Central memory CD4-positive, alpha-beta T cell (primary cell): ENCODE measurements at places on chromosomes 5 and 9.

DNA sequence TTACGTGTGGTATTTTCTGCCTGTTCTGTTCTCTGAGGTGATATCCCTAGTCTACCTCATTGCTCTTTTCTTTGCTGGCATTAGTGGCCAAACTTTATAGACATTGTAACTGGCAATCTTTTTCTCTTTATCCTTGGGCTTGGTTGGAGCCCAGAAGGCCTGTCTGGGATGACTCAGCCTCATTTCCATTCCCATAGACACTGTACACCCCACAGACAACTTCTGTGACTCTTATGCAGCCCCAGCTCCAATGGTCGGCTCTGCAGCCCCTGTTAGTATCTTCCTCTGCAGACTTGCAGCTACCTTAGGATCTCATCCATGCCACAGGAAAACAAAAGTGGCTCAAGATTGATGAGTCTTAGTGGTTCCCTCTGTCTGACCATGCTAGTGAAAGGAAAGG, 79.8 kb downstream of the CFAP95 start:
- DNase-seq = no peak

DNA sequence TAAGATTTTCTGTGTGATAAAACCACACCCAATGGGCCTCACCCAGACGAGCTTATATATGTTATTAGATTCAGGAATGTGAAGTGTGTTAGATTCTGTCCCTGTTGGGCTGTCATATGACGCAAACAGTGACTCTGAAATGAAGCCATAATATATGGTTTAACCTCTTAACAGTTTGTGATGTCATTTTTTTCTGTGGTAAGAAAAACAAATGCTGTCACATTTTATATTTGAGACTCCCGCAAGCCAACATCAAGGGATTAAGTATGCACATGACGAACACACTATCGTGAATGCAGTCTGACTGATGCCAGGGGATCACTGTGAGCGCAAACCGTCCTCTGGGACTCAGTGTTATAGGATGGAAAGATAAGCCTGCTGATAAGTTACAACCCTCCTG, 321.7 kb downstream of the SH3GL2 start:
- no peak for DNase-seq

- DNase-seq = no peak
Observed at GRCh38 chr9:126106404-126106803, 220.2 kb upstream of the MVB12B start.

GRCh38 chr5:56175021-56175420, 58.1 kb downstream of the ANKRD55 start:
- no peak for DNase-seq

- DNase-seq = peak; percentile 12
Observed at GRCh38 chr9:4117835-4118610, 181.8 kb downstream of the GLIS3 start.

DNA sequence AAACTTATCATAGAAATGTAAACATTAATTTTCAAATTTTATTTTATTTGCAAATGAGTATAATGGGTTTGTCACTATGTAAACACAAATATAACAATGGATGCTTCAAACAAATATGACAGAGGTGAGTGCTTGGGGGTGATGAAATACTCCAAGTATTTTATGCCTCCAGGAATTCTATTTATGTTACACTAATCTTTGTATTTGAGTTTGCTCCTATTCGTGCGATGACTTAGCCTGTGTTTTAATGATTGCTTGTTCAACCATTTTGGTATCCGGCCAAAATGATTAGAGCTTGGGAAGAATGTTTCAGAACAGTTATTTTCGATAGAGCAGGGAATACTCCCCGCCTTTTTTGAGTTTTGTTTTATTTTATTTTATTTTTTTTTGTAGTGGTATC, 5.0 kb downstream of the DMRT2 start:
- no peak for DNase-seq

- no peak for DNase-seq
Observed at GRCh38 chr5:130974021-130974683, 190.9 kb downstream of the HINT1 start.

GRCh38 chr5:151255621-151256286, 2.8 kb downstream of the GM2A start:
- no peak for DNase-seq

DNA sequence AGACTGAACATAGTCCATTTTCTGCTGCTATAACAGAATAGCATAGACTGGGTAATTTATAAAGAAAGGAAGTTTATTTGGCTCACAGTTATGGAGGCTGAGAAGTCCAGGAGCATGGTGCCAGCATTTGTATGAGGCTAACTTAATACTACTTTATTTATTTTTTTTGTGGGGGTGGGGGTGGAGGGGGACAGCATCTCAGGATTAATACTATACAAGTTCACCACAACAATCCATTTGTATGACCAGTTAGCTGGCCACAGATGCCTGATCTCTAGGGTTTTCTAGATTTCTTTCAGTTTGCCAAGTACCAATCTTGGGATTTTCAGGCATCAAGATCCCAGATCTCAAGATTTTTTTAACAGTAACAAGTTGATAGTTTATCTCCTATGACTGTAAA, 20.3 kb downstream of the ANGPTL2 start:
- no peak for DNase-seq

DNA sequence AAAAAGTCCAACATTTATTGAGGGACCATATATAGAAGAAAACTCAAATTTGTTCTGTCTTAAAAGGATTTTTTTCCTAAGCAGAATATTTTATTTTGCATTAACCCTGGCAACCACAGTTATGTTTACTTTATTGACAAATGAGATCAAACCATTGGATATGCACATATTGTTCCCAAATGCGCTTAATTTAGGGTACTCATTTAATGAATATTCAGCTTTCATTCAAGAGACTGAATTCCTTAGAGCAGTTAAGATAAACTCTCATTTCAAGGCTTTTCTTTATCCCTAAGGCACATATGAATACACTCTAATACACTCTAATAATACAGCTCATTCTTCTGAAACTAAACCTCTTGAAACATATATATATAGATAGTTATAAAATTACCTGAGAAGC, 150.2 kb downstream of the HMHB1 start:
- no peak for DNase-seq

- DNase-seq = no peak
Observed at GRCh38 chr9:84990416-84990815, 320.9 kb downstream of the NTRK2 start.

DNA sequence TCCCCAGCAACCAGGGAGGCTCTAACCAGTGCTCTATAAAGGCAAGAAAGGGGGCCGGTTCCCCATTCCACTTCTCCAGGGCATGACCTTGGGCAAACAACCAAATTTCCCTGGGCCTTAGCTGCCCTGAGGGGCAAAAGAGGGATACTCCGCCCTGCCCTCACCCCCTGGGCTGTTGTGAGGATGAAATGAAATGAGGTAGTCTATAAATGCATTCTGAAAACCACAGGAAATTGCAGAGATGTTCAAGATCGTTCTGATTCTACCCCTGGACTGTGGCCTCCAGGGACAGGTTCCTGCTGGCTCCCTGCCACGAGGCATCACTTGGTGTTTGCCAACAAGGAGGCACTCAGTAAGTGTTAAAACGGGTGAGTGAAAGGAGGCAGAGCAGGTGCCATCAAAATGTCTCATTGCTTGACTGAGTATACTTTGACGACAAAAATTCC, 5.7 kb downstream of the RAPGEF1 start:
- peak; percentile 77 for DNase-seq

DNA sequence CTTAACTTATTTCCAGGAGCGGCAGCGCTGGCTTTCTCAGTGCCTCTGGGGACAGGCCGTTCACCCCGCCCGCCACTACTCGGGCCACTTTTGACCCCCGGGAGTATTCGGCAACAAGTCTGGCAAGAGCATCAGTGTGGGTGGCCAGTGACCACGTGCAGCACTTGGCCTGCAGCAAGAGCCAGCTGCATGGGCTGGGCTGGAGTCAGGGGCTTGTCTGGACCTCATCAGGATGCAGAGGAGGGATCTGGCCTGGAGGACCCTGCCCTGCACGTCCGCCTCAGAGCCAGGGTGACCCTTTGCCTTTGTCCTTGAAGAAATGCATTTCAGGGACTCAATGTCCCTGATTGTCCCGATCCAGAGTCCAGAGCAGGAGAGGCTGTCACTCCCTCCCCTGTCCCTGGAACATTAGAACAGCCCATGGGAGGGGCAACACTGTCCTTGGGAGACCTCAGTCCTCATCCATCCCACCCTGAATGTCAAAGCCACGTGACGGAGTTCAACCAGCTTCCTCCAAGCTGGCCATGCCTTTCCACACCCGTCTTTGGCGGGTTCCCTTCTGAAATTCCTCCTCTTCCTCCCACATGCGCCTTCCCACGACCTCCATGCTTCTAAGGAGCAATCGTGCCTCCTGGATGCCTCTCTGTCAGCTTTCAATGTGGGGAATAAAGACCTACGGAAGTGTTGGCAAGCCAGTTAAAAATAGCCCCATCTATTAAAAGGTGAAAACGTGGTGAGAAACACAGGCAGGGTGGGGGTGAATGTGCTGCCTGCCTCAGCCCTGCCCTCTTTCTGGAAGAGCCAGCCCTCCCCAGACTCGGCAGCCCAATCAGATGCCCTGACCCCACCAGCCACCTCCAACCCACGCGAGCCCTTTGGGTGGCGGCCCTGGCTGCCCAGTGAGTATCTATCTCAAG, 99.0 kb downstream of the OLFM1 start:
- DNase-seq = no peak

DNA sequence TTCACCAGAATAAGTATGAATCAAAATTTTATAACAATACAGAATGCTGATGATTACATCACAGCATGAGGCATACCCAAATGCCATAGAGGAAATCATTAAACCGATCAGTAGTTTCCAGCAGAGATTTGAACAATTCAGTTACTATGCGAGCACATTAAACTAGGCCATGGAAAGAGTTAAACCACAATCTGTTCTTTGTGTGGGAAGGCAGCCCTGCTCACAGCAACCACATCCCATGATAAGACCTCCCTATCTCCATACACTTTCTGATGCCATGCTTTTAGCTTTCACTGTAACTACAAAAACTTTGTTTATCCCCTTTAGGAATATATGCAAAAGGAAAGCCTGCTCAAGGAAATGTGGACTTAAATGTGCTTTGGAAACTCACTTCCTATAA, 4.5 kb downstream of the NFIB start:
- DNase-seq = no peak

DNA sequence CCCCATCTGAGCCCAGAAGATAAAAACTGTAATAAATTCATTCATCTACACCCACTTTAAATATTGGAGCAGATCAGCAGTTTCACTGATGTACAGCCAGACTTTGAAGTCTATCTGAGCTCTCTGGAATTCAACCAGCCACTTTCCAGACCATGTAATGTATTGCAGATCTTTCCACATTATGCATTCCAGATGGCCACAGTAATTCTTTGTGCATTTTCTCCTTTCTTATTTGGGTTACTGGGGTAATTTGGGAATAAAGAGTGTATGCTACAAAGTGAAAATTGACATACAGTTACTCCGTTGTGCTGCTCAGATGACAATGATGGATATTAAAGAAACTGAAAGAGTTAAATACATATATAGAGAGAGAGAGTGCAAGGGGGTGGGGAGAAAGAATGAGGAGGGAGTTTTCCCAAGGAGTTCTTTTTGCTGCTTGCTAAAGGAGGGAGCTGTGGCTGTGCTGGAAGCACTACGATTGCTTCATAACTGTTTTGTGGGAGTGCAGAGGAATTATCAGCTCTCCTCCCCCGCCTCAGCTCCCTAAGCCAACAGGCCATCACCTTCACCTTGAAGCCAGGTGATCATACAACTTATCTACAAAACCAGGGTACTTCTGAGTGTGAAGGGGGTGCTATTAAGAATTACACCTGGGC, 152.8 kb downstream of the GAS1 start:
- DNase-seq = no peak

DNA sequence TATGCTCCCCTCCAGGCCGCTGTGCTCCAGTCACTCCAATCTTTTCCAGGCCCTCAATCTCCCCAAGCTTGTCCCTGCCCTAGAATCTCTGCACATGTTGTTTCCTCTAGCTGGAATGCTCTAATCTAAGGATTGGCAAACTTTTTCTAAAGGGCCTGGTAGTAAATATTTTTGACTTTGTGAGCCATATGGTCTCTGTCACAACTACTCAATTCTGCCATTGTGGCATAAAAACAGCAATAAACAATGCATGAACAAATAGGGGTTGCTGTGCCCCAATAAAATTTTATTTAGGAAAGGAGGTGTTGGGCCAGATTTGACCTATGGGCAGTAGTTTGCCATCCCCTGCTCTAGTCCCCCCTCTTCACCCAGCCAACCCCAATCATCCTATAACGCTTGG, 150.5 kb upstream of the LRRTM2 start:
- no peak for DNase-seq

DNA sequence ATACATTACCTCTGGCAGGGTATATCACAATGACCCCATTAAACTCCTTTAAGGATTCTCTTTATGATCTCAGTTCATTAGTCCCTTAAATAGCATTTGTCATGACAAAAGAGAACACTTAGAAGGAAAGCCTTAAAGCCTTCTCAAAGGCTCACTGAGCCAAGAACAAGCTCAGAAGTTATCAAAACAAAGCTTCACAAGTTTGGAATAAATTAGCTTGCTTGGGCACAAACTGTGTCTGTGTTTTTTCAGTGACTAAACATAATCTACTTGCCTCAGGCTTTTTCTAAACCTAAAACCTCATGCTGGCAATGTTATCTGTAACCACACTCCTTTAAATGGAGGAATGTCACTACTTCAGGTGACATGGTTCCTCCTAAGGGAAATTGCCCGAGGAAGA, 1114.9 kb upstream of the C9orf72 start:
- no peak for DNase-seq

- DNase-seq = no peak
Observed at GRCh38 chr5:58241389-58241788, 218.5 kb downstream of the PLK2 start.

DNA sequence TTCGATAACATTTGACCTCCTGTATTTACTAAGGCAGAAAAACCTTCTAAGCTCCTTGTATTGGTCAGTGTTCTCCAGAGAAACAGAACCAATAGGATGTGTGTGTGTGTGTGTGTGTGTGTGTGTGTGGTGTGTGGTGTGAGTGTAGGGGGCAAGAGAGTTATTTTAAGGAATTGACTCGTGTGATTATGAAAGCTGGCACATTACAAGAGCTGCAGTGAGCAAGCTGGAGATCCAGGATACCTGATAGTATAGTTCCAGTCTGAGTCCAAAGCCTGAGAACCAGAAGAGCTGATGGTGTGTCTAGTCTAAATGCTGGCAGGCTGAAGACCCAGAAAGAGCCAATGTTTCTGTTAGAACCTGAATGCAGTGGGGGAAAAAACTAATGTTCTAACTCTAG, 21.2 kb upstream of the PIK3R1 start:
- no peak for DNase-seq

- DNase-seq = no peak
Observed at GRCh38 chr5:133709209-133709725, 96.9 kb upstream of the FSTL4 start.

DNA sequence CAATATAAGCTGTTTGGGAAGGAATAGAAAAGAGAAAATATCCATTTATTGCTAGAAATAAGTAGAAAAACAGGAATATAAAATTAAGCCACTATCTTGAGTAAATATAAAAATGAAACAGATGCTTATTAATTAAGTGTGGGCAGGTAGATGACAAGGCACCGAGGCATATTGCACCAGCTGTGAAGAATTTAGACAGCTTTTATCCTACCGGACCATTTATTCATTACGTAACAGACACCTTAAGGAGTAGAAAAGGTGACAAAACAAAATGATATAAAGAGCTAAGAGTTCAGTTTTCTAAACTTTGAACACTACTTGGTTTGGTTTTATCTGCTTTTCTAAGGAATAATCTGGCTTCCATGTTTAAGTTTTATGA, 404.1 kb downstream of the PTPRD start:
- no peak for DNase-seq
